ENCODE measurements at places on chromosomes 5 and 9.

GRCh38 chr9:87564791-87565241 lies 67.1 kb downstream of the DAPK1 start:
- H3K4me3 ChIP-seq: no peak overlapping the region
- H3K36me3 ChIP-seq: no peaks in the 10 kb centered on the region
- no peaks in the 10 kb centered on the region for H3K27me3 ChIP-seq
- no peak for DNase-seq
- H3K4me1 ChIP-seq: no peaks in the 10 kb centered on the region

DNA sequence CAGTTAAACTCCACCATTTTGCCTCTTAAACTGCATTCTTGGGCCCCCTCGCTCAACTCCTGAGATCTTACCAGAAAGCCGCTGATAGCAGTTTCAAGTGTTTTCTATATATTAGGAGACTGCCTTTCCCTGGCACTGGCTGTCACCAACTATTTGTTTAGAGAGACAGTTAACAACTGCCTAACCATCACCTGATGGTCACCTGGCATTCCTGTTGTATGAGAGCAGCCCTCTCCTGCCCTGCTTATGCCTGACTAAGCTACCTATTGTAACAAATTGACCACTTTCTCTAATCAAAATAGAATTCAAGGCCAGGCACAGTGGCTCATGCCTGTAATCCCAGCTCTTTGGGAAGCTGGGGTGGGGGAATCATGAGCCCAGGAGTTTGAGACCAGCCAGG lies 28.0 kb upstream of the SIL1 start:
- H3K36me3 ChIP-seq: no peaks in the 10 kb centered on the region
- H3K4me1 ChIP-seq: no peaks in the 10 kb centered on the region
- H3K27ac ChIP-seq: no peak overlapping the region
- H3K27me3 ChIP-seq: no peaks in the 10 kb centered on the region
- H3K4me3 ChIP-seq: no peak overlapping the region
- DNase-seq: no peak

- no peaks in the 10 kb centered on the region for H3K36me3 ChIP-seq
- H3K4me3 ChIP-seq: no peak overlapping the region
- DNase-seq: no peak
- no peaks in the 10 kb centered on the region for H3K4me1 ChIP-seq
- H3K27me3 ChIP-seq: no peaks in the 10 kb centered on the region
Measured at GRCh38 chr5:102888483-102888882, 133.4 kb downstream of the PAM start.

DNA sequence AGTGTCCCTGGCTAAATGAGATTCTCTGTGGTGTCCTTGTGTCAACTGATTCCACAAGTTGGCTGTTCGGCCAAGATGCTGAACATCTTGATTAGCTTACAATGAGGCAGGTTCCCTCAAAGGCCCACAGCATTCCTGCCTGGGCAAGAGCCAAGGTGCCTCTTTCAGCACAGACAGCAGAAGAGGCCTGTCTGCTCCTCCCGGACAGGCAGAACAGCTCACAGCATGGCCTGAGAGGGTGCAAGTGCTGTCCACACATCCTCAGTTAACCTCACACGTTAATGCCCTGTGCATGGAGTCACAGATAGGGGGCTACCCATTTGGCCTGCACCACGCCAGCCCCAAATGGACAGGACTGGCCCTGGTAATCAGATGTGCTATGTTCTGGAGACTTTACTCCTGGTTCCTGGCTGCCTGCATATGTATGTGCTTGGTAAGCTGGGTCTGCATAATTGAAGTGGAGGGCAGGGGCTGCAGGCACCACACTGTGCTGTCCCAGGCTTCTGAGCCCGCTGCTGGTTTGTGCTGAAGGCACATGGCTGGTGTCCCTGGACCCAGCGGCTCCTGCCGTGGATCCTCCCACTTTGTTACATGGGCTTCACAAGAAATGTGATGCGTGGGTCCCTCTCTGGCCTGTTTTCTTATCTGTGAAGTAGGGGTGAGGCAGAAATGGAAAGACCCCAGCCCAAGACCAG lies 8.9 kb downstream of the CSF2 start:
- no peak overlapping the region for H3K27ac ChIP-seq
- H3K4me1 ChIP-seq: peaks cover 18% of the 10 kb centered on the region
- H3K27me3 ChIP-seq: no peaks in the 10 kb centered on the region
- H3K36me3 ChIP-seq: no peaks in the 10 kb centered on the region

- H3K27me3 ChIP-seq: no peaks in the 10 kb centered on the region
- DNase-seq: peak; percentile 61
- no peak overlapping the region for H3K4me3 ChIP-seq
- no peaks in the 10 kb centered on the region for H3K36me3 ChIP-seq
- H3K27ac ChIP-seq: no peak overlapping the region
Measured at GRCh38 chr9:84261070-84261746, 79.3 kb downstream of the SLC28A3 start.
